Jurkat, Clone E6-1 (cell line): ENCODE measurements at places on chromosomes 7 and 10.

- no peak for DNase-seq
Measured at GRCh38 chr10:93440591-93441091, 41.5 kb downstream of the MYOF start.

GRCh38 chr10:130190737-130191115 is 54.5 kb downstream of the GLRX3 start:
- DNase-seq = no peak

- no peak for DNase-seq
Measured at GRCh38 chr10:519716-520401, 169.6 kb downstream of the DIP2C start.

DNA sequence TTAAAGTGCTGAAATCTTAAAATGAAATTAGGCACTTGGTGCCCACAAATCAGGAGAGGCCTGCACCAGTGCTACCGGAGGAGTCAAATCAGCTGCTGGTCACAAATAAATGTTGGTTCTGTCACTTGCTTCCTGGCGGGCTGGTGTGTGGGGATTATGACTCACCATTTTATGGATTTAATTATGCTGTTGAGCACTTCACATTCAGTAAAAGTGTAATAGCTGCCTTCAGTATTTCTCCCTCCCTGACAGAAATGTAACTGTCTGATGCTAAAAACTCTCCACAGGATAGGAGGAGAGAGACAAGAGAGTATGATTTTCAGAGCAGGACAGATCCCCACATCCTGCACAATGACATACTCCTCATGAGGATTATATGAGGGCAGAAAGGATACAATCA is 186.0 kb downstream of the JAZF1 start:
- DNase-seq = no peak

DNA sequence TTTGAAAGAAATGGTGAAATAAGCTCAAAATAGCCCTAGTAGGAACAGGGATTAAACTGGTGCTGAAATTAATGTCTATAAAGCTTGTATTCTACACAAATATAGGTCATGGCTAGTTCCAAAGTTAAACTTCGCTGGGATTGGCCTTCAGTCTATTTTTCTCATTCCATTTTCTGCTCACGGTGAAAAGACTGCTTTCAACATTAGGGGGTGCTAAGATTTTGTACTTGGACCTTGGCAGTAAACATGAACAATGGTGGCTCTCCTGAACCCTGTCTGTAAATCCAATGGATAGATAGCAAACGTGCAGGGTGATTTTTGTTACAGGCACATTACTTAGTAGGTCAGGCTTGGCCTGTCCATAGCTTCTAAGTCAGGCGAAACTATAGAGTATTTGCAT is 36.0 kb upstream of the RSU1 start:
- DNase-seq = peak; percentile 44

GRCh38 chr10:12823328-12823727 is 178.2 kb downstream of the CCDC3 start:
- no peak for DNase-seq

DNA sequence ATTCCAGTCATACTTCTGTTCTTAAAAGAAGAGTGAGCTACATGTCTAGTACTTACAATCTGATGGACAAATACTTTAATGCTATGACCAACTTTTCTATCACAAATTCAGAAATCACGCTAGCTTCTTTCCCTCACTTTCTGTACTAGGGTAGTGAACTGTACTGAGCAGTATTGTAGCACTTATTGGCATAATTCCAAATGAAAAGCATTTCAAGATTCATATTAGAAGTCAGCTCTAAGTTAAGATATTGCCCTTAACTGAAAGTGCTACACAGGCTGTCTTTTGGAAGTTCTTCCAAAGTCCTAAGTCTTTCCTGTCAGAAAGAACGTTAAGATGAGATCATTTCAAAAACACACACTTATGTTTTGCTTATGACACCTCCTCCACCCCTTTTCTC is 13.4 kb downstream of the P4HA1 start:
- DNase-seq = no peak

- DNase-seq = no peak
Measured at GRCh38 chr7:35004531-35005095, 32.7 kb downstream of the DPY19L1 start.

DNA sequence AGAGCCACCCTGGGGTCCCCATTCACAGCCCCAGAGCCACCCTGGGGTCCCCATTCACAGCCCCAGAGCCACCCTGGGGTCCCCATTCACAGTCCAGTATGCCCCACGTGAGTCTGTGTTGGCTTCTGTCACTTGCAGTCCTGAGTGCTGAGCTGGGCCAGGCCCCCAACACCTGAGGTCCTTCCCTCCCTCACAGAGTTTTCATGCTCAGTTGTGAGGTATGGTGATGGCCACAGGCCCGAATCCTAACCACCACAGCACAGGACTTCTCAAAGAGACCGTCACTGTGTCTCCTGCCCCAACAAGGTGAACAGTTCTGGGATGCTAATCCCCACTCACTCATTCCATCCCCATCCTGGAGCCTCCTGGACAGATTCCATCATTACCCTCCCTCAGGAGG is 239.2 kb downstream of the PTPRN2 start:
- no peak for DNase-seq

GRCh38 chr7:125098377-125098970 is 168.8 kb upstream of the POT1 start:
- DNase-seq = no peak

DNA sequence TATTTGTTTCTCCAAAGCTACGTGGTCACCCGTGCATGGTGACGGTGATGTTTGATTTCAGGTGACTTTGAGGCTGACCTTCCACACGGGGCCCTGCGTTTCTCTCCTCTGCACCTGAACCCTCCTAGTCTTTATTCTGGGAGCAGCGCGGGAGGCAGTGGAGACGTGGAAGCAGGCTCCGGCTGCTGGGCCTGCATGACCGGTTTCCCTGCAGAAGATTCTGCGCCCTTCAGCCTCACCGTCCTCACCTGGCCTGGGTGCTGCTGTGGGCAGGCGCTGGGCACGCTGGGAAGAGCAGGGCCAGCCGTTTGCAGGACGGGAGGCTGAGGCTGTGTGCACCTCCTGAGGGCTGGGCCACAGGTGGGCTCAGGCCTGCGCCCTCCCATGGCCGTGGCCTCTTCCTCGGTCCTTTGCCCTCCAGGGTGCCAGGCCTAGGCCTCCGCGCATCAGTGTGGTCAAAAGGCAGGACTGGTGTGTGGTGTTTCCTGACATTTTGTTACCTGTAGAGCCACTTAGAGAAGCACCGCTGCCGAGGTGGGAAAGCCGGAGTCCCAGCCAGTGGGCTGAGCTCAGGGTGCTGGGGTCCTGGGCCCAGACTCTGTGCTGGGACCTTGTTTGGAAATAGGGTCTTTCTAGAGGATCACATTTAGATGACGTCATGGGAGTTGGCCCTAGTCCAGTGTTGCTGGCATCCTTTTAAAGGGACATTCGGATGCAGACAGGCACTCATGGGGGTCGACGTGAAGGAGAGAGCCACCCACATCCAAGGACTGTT is 478.3 kb downstream of the DNAJB6 start:
- no peak for DNase-seq

DNA sequence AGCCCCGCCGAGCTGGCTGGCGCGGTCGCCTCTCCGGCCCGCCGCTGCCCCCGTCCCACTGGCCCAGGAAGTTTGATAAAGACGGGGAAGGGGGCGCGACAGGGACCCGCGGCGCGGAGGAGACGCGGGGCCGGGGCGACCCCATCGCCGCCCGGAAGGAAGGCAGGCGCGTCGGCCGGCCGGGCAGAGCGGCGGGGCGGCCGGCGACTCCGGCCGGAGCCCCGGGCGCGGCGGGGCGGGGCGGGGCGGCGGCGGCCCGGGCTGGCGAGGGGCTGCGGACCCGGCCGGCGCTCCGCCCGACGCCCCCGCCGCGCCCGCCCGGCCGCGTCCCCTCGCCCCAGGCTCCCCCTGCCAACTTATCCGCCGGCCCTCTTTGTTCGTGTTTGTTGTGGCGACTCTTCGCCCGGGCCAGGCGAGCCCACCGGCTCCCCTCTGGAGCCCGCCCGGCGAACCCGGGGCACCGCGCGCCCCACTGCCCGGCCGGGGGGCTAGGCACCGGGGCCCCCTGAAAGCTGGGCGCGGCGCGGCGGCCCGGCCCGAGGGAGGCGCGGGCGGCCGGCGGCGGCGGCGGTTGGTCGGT is 571 bp downstream of the KDM7A start:
- DNase-seq = no peak

- no peak for DNase-seq
Measured at GRCh38 chr10:42975558-42976340, 101.1 kb upstream of the RET start.

DNA sequence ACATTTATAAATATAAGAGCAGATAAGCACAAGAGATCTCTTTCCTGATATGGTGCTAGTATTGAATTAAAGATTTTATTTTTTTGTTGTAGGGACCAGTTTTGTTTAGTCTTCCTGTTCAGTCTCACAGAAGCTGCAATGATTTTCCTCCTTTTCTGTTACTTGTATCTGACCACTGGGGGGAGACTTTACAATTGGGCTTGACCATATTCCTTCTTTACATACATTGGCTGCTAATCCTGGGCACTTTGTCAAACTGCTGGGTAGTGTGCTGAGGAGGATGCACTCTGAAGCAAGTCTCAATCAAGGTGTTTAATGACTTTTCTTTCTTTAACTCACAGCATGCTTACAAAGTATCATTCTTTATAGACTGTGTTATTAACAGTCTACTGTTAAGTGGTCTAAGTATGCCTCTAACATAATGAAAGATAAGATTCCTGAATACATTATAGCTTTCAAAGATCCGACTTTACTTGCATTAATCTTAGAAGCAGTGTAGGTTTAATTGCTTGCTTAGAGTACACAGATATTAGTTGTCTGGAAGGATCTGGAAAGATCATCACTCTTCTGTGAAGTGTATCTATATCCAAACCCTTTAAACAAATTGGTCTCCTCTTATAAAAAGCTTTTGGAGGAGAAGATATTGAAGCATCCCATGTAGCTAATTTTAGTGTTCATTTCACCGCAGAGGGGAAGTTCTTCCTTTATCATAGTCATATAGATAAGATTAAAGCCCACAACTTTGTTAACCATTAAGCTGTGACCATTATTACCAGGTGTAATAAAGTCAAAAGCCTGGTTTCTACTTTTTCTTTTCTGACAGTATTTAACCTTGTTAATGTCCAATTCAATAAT is 3.1 kb downstream of the PALS2 start:
- DNase-seq = peak; percentile 57

GRCh38 chr10:113326160-113327111 is 226.4 kb upstream of the HABP2 start:
- DNase-seq = no peak

DNA sequence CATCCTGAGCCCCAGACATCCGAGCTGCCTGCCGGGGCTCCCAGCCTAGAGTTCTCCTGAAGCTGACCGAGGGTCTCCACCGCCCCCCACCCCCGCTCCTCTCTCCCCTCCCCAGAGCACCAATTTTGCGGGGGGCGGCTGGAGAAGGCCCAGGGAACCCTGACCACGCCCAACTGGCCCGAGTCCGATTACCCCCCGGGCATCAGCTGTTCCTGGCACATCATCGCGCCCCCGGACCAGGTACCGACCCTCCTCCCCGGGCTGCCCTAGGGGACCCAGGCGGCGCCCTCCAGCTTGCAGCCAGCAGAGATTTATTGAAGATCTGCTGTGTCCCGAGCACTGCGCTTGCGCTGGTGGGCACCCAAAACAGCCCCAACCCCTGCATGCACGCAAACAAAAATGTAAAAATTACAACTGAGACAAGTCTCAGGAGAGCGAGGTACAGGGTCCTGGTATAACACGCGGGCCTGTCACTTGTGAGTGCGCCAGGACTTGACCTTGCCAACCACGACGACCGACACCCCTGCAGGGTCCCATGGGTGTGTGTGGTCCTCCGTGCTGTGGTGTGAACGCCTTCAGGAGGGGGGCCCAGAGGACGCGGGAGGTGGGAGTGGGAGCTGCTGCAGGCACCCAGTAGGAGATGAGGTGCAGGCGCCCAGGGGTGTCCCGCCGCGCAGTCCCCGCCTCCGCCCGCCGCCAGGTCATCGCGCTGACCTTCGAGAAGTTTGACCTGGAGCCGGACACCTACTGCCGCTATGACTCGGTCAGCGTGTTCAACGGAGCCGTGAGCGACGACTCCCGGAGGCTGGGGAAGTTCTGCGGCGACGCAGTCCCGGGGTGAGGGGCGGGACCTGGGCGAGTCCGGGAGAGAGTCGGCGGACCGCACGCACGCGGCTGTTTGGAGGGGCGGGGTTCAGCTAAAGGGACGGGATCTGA is 3.1 kb downstream of the PCOLCE start:
- DNase-seq = no peak

DNA sequence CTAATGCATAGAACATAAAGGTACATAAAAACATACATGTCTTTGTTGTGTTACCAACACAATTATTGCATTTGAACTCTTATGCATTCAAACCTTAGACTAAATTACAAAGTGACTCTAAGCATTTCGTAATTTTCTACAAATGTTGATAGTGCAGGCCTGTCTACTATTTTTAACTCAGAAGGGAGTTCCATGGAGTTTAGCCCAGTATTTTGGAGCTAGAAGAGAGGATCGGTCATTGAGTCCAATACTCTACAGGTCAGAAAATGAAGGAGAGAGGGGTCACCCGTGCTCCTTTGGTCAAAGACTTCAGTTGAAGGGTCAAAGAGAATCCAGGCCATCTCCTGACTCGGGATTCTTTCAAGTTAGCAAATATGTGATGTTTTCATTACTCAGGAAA is 55.3 kb upstream of the SRRM3 start:
- DNase-seq = no peak

DNA sequence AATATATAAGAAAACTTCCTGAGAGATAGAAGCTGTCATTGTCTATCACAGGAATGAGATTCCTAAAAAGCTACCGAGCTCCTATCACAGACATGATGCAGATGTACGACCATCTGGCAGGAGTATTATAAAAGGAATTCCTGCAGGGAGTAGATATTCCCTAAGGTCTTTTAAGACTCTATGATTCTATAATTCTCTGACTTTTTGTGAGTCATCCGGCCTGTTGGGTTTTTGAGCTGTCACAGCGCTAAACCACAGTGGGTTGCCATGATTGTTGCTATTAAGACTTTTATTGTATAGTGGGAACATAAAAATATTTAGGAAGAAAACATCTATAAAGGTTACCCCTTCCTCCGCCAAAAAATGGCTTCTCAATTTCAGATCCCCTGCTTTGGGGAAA is 223.4 kb downstream of the BMPER start:
- DNase-seq = no peak

- DNase-seq = no peak
Measured at GRCh38 chr10:34290412-34291081, 524.5 kb downstream of the PARD3 start.

GRCh38 chr7:67813621-67814292 is 817.1 kb downstream of the TYW1 start:
- DNase-seq = no peak

GRCh38 chr7:35849158-35849831 is 48.4 kb downstream of the SEPTIN7 start:
- DNase-seq = no peak

- DNase-seq = no peak
Measured at GRCh38 chr10:101330631-101331225, 23.2 kb upstream of the BTRC start.

- DNase-seq = no peak
Measured at GRCh38 chr7:112006071-112006470, 200.1 kb downstream of the DOCK4 start.

GRCh38 chr7:44995555-44996493 is 4.2 kb upstream of the CCM2 start:
- peak; percentile 89 for DNase-seq
